ENCODE measurements at places on chromosomes 6 and 20.

GRCh38 chr6:137692806-137693205 lies 174.3 kb upstream of the TNFAIP3 start:
- no peak for DNase-seq

- no peak for DNase-seq
Observed at GRCh38 chr6:2854396-2854982, 12.8 kb upstream of the SERPINB1 start.

DNA sequence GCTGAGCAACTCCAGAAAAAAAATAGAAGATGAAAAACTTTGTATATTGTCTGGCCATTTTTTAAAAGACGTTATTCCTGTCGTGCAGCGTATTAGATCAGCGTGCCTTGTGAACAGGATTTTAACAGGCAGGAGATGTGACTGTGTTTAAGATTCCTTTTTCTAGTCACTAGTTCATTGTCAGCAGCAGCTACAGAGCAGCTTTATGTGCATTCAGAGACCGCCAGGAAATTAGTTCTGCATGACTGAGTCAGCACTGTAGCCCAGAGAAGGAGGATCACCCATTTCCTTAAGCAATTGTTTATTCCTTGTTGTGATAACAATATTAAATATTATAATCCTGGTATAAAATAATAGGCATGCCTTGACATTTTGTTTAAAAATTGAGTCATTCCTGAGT lies 75.4 kb upstream of the ADGRB3 start:
- DNase-seq: no peak

DNA sequence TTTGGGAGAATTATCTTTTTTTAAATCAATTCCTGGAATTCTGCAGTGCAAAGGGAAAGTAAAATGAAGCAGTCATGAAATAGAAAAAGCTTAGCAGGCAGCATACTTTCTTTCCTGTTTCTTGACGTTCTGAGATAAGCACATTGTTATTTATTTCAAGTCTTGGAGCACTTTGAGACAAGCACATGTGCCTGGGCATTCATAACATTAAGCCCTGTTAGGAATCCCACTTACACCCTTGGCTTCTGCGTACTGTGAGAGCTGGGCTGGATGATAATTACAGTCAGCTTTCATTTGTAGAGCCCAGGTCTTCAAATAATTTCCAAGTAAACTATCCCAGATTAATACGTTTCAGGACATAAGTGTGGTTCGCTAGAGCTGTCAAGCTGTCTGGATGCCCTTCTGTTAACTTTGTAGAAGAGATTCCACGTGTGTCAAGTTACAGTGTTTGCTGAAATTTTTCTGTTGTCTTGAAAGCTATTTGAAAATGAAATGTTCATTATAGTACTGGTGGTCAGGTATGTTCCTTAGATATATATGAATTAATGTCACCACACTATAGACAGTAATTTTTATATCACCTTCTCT lies 8.9 kb downstream of the FARS2 start:
- no peak for DNase-seq

DNA sequence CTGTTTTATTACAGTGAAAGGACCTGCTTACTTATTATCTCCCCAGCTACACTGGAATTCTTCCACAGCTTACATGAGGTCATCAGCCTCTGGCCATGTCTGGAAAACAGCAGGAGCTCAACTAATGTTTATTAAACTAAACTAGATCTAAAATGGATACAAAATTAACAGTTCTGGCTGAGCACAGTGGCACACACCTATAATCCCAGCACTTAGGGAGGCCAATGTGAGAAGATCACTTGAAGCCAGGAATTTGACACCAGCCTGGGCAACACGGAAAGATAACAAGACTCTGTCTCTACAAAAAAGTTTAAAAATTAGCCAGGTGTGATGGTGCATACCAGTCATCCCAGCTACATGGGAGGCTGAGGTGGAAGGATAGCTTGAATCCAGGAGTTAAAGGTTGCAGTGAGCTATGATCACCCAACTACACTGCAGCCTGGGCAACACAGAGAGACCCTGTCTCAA lies 220.8 kb upstream of the MARCKS start:
- DNase-seq: no peak

GRCh38 chr6:33513213-33513612 lies 58.8 kb downstream of the ZBTB9 start:
- DNase-seq: no peak

DNA sequence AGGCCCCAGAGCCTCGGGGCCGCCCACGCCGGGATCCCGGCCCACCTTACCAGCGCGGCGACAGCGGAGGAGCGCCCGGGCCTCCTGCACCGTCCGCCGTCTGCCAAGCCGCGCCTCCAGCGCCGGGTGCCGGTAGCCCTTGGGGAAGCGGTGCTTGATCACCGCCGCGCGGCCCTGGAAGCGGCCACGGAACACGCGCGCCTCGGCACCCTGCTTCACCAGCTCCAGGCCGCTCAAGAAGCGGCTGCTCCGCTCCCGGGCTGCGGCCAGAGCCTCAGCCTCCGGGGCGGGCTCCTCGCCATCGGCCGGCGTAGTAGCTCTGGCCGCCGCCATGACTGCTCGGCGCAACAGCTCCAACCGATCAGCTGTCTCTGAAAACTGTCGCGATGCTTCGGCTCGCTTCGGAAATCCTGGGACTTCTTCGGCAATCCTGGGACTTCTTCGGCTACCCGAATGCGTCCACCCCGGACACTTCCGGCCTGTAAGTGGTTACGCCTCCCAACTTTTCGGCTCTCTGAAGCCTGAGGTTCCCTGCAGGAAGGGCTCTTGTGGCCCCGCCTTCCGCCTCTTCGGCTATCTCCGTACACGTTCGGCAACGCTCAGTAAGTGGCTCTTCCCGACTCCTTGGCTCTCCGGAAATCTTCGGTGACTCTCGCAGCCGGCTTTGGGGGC lies at the start of gene TP53RK:
Gene TP53RK (minus strand): TSS at position 363 of the 672 bp plus-strand sequence. CDS start 30 bp downstream, at position 333.
- peak; percentile 90 for DNase-seq

DNA sequence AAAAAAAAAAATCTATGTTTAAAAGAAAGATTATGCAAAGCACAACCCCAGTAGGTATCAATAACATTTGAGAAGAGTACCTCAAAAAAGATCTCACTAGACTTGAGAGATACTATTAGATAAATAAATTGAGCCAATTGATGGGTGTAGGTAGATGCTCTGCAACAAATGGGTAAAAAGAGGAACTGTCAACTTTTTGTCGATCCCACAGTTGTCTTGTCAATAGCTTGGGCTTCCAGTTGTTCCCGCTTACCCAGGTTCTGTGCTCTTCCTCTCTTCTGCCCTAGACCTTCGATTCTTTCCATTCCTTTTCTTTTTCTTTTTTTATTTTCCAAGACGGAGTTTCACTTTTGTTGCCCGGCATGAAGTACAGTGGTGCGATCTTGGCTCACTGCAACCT lies 226.9 kb downstream of the SOX4 start:
- no peak for DNase-seq

DNA sequence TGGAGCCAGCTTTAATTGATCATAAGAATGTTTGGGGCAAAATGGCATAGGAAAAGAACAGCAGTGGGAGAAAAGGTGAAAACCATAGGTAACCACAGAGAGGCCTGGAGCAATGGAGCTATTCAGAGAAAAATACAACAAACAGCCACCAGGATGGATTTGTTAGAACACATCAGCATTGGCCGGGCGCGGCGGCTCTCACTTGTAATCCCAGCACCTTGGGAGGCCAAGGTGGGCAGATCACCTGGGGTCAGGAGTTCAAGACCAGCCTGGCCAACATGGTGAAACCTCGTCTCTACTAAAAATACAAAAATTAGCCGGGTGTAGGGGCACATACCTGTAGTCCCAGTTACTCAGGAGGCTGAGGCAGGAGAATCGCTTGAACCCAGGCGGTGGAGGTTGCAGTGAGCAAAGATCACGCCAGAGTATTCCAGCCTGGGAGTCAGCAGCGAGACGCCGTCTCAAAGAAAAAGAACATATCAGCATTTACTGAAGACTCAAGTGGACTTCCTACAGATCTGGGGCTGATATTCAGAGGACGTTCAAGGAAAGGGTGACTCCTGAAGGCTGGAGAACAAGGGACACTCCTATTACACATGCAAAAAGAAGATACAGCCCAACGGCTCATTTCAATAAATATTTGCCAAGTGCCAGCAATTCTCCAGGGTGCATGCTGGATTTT lies 20.2 kb downstream of the SNHG17 start:
- no peak for DNase-seq

DNA sequence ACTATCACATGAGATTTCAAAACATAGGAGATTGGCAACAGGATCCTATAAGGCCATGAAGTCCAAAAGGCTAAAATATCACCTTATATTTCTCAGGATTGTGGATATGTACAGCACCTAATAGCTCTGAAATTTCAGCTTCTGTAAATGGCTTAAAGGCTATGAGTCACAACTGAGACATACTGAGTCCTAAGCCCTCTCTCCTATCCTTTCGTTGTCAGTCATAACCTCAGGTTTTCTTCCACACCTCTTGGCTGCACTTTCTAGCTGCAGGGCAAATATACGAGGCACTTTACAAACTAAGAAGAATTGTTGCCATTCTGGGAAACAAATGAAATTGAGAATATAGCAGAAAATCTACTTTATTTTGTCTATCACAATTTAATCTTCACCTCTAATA lies 969.9 kb upstream of the EPHA7 start:
- DNase-seq: no peak

GRCh38 chr20:2080532-2081224 lies 20.9 kb upstream of the STK35 start:
- DNase-seq: no peak

- no peak for DNase-seq
Observed at GRCh38 chr20:21340991-21341697, 38.0 kb downstream of the XRN2 start.

GRCh38 chr6:71181565-71181964 lies 107.0 kb upstream of the OGFRL1 start:
- DNase-seq: no peak

DNA sequence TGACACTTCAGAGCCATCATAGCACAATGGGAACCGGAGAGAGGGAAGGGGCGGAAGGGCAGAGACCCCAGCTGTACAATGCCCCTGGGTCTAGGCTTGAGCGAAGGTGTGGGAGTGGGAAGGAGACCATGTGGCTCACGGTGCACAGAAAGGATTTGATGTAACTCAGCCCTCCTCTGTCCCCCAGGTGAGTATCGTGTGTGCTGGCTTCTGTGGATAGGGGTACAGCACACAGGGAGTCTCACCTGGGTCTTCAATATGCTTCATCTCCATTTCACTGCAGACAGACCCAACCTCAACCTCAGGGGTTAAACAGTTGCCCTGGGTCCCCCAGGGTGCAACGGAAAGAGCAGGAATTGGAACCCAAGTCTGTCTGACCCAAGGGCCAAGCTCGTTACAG lies 122.2 kb downstream of the CDH26 start:
- DNase-seq: no peak

DNA sequence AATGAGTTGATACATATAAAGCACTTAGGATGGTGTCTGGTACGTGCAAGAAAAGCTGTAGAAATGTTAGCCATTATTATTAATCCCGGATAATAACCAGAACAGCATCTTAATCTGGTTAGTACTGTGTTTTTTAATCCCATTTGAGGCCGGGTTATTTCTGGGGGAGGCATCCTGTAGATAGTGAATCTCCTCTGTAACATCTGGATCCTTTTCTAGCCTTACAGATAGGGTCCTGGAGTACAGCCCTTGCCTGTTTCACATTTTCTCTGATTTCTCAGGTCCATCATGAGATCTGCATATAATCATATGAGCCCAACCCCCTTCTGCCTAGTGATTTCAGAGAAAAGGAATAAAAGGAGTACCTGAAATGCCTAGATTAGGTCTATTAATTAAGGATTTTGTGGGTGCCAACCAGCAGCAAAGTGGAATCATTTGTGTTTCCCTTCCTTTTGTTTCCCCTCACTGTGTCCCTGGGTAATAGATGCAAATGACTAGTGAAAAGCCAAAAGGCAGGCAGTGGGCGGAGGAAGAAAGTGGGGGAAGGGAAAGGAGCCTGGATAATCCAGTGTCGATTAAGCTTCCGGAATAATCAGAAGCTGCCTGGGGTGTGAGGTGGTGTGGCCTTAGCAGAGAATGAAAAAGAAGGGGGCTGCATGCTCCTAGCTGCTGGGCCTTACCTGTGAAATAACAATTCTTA lies 88.9 kb downstream of the SOBP start:
- no peak for DNase-seq

DNA sequence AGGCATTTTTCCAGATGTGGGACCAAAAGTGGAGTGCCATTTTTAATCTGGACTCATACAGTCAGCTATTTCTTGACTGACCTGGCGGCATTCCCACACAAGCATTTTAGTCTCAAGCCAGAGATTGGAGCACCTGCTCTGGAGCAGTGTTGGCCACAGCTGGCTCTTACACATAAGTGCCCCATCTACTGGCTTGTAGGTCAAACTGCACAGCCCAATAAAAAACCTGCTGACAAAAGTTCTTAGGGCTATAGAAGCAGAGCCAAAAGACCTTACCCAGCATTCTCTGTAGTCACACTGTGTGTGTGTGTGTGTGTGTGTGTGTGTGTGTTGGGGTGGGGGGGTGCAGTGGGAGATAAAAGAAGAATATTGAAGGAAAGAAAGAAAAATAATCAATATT lies 38.6 kb upstream of the SENP6 start:
- DNase-seq: no peak

DNA sequence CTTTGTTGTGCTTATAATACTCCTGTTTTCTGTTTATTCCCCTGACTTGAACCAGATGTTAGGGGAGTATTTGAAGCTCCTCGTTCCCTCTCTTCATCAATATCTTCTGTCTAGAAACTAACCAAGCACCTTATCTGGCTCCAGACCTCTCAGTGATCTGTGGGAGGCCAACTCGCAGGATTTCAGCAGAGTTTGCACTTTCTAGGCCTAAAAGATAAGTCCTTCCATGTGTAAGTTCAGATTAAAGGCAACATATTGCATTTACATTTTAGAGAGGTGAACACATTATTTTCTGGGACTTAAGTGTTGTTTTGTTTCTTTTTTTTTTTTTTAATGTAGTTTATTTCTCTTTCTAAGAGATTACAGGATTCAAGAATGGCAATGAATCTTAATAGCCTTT lies 139.4 kb upstream of the AKAP12 start:
- DNase-seq: no peak

DNA sequence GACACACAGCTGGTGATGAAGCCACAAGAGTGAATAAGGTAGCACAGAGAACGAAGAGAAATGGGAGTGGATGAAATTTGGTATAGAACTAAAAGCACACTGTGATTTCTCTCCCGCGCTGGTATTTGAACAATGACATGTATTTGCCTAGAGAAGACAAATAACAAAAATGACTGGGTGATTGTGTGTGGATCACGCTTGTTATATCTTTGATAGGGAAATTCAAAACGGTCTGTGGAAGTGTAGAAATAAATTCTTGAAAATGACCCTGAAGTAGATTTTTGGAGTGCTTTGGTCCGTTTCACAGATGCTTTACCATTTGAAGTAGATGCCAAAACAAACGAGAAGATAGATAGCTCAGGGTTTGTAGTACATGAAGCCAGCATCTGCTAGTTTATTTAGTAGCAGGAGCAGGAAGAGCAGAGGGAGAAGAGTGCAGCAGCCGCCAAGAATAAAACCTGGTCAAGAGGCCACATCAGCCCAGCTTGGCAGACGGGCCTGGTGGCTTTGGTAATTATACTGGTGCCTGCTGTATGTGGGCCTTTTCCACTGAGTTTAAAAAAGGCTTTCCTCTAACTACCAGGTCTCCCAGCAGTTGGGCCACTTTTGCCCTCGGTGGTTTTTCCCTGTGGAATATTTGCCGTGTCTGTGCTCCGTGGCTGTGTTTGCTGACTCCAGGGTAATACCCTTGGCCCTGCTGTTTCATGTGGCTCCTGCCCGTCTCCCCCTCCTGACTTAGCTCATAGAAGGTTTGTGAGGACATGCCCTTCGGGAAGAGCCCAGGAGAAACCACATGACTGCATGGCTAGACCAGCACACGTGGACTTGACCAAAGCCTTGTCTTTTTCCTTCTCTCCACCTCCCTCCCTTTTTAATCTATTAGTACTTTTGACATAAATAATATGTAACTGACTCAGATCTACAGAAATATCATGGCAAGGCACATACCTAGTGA lies 294.0 kb downstream of the SOX4 start:
- no peak for DNase-seq

GRCh38 chr6:140581601-140582000 lies 1207.2 kb upstream of the CITED2 start:
- DNase-seq: no peak
